Stomach (tissue), 19 donors: ENCODE measurements at places on chromosomes 11 and 22. TPM values are rescaled to one million over a fixed set of nuclear protein-coding genes. Genes with fewer than 3 reads are reported as not detected.

The MS4A14 gene
- polyA plus RNA-seq = 0.12 TPM

The ADM gene
- polyA plus RNA-seq = 14.3 TPM

The MRGPRX3 gene
- not detected for polyA plus RNA-seq

DNA sequence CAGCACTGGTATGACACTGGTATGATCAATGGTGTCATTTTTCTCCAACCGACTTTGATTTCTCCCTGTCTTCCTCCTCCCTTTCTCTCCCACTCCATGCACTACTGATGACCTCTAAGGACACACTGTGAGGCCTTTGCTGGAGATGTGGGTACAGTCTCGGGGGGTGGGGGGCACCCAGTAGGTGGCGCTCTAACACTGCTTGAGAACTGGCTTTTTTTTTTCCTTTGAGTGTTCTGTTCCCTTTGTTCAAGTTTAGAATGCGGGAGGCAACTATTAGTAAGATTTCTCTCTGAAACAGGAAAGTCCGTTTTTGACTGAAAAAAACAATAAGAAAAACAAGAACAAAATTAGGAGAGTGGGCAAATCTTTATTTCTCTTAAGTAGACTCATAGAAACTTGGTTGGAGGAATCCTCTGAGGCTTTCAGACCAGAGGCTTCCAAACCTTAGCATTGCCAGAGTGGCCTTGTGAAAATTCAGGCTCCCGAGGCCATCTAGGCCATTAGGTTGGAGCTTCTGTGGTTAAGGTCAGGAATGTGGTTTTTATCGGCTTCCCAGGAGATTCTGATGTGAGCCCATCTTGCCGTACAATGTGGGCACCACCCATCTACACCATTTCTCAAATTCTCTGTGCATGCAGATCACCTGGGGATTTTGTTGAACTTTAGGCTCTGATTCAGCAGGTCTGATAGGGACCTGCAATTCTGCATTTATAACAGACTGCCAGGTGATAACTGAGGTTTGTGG, 43.2 kb downstream of the PANX1 start:
- peaks cover 21% of the 10 kb centered on the region for H3K4me1 ChIP-seq
- no peak overlapping the region for H3K27ac ChIP-seq
- peak; percentile 42 for DNase-seq
- no peaks in the 10 kb centered on the region for H3K36me3 ChIP-seq
- H3K4me3 ChIP-seq = no peak overlapping the region
- H3K27me3 ChIP-seq = no peaks in the 10 kb centered on the region

- H3K4me3 ChIP-seq = no peak overlapping the region
- H3K27ac ChIP-seq = no peak overlapping the region
- no peaks in the 10 kb centered on the region for H3K4me1 ChIP-seq
- no peak for DNase-seq
- H3K27me3 ChIP-seq = no peaks in the 10 kb centered on the region
- no peaks in the 10 kb centered on the region for H3K36me3 ChIP-seq
These were observed 155.7 kb downstream of the WT1 start for GRCh38 chr11:32279672-32280071.
